CD4-positive, alpha-beta memory T cell (primary cell): ENCODE measurements at places on chromosomes 1 and 21.

DNA sequence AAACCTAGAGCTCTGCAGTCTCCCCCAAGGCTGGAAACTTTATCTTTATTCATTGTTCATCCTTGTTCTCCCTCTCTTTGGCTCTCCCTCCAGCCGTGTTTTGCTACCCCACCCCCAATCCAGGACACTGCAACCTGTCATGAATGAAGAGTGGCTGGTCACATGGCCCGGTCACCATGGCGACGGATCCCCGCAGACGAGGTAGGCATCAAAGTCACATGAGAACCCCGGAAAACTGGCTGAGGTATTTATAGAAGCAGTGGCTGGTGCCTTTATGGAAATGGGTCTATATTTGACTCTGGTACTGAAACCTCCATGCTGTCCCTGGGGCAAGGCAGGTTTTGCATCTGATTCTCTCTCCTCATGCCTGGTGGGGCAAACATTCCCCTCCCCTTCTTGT lies 13.4 kb upstream of the SLC6A17 start:
- H3K4me1 ChIP-seq, result peaks cover 5% of the 10 kb centered on the region
- peak; percentile 49 for DNase-seq
- no peak overlapping the region for H3K4me3 ChIP-seq
- H3K36me3 ChIP-seq, result no peaks in the 10 kb centered on the region

DNA sequence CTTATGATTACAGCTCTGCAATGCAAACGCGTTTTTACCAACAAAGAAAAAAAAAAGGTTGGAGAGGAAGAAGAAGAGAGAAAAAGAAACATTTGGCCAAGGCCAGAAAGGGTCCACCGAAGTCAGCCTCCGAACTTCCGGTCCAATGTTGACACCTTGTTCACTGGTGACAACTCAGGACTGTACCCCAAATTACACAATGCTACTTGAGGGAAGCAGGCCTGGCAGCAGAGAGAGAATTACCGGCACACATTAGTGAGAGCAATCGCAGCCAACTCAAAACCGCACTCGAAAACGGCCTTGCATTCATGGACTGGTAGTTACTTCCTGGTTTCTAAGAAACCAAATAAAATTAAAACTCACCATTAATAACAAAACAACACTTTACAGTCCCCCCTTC lies 652.5 kb downstream of the KIF26B start:
- no peaks in the 10 kb centered on the region for H3K36me3 ChIP-seq
- H3K27ac ChIP-seq, result no peak overlapping the region
- H3K4me3 ChIP-seq, result no peak overlapping the region
- H3K27me3 ChIP-seq, result no peaks in the 10 kb centered on the region
- H3K4me1 ChIP-seq, result no peaks in the 10 kb centered on the region

DNA sequence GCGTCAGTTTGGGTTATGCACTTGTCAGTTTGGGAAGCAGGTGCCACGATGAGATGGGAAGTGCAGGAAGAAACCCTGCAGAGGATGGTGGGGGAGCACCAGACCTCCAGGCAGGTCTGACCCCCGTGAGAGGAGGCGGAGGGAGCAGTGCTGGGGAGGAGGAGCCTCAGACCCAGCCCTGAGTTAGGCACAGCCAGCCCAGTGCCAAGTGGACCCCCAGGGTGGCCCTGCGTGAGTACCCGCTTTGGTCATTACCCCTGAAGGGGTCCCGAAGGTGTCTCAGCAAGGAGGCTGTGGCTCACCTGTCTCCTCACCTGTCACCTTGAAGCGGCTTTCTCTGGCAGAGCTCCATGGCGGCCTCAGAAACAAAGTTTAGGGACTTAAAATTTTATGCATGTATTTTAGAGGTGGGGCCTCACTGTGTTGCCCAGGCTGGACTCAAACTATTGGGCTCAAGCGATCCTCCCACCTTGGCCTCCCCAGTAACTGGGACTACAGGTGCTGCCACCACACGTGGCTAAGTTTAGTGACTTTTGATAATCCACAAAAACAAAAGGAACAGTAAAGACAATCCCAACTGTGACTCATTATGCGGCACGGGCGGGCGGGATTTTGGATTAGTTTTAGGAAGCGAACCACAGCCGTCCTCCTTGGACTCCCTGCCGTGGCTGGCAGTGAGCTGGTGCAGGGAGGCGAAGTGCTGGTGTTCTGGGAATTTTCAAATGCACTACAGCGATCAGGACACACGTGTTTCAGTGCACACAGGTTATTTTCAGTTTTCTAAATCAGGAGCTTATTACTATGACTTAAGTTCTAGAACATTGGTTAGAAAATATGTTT lies 4.7 kb downstream of the AGPAT3 start:
- peaks cover 45% of the 10 kb centered on the region for H3K4me1 ChIP-seq
- H3K36me3 ChIP-seq, result peaks cover 19% of the 10 kb centered on the region

- no peak overlapping the region for H3K27ac ChIP-seq
- DNase-seq, result no peak
- H3K4me1 ChIP-seq, result no peaks in the 10 kb centered on the region
- peaks cover 14% of the 10 kb centered on the region for H3K27me3 ChIP-seq
Observed at GRCh38 chr1:31183927-31184554, 55.6 kb downstream of the NKAIN1 start.

- no peak for DNase-seq
- no peaks in the 10 kb centered on the region for H3K27me3 ChIP-seq
- no peak overlapping the region for H3K27ac ChIP-seq
- H3K4me1 ChIP-seq, result peaks cover 8% of the 10 kb centered on the region
Observed at GRCh38 chr1:107950464-107950863, 14.5 kb downstream of the VAV3 start.

- no peak overlapping the region for H3K27ac ChIP-seq
- H3K27me3 ChIP-seq, result no peaks in the 10 kb centered on the region
- no peaks in the 10 kb centered on the region for H3K36me3 ChIP-seq
- no peaks in the 10 kb centered on the region for H3K4me1 ChIP-seq
Observed at GRCh38 chr1:118188411-118188810, 3.4 kb upstream of the SPAG17 start.

- no peak overlapping the region for H3K4me3 ChIP-seq
- H3K27ac ChIP-seq, result no peak overlapping the region
- no peaks in the 10 kb centered on the region for H3K36me3 ChIP-seq
Observed at GRCh38 chr21:37350472-37350871, 16.1 kb upstream of the DYRK1A start.

- H3K27me3 ChIP-seq, result no peaks in the 10 kb centered on the region
- H3K27ac ChIP-seq, result no peak overlapping the region
- no peaks in the 10 kb centered on the region for H3K36me3 ChIP-seq
- no peaks in the 10 kb centered on the region for H3K4me1 ChIP-seq
- DNase-seq, result no peak
- H3K4me3 ChIP-seq, result no peak overlapping the region
Observed at GRCh38 chr1:188719735-188720134, 1757.9 kb downstream of the BRINP3 start.

DNA sequence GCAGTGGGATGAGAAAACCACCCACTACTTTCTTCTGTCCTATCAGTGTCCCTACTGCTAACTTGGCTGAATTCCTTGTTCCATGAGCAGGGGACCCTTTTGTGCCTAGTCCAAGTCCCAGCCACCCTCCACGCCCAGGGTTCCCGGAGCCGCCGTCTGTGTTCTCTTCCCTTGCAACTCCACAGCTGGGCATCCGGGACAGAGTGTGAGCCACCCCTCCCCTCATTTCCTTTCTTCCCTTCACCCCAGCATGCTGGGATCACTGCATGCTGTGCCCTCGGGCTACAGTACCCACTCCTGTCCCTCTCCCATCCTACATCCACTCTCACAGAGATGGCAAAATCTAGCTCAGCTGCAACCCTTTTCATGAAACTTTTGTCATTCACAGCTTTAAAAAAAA lies 44.5 kb downstream of the PGBD5 start:
- no peaks in the 10 kb centered on the region for H3K27me3 ChIP-seq
- no peak overlapping the region for H3K4me3 ChIP-seq
- no peaks in the 10 kb centered on the region for H3K36me3 ChIP-seq
- H3K27ac ChIP-seq, result no peak overlapping the region
- H3K4me1 ChIP-seq, result no peaks in the 10 kb centered on the region
- DNase-seq, result no peak

DNA sequence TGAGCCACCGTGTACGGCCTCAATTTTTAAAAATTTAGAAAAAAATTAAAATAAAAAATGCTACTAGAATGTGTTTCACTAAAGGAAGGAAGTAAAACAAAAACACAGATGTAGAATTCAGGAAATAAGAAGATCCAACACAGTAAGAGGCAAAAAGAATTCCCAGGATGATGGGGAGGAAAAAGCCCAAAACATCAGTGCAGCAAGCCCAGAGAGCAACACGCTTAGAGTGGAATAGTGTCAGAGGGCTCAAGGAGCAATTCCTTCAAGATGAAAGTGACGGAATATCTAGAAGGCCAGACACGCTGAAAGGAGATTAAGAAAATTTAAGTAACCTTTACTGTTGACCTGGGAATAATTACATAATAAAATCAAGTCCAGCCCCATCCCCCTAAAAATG lies 80.4 kb downstream of the DAP3 start:
- H3K27me3 ChIP-seq, result no peaks in the 10 kb centered on the region
- DNase-seq, result no peak
- H3K4me1 ChIP-seq, result no peaks in the 10 kb centered on the region
- H3K36me3 ChIP-seq, result peaks cover 68% of the 10 kb centered on the region
- no peak overlapping the region for H3K27ac ChIP-seq

DNA sequence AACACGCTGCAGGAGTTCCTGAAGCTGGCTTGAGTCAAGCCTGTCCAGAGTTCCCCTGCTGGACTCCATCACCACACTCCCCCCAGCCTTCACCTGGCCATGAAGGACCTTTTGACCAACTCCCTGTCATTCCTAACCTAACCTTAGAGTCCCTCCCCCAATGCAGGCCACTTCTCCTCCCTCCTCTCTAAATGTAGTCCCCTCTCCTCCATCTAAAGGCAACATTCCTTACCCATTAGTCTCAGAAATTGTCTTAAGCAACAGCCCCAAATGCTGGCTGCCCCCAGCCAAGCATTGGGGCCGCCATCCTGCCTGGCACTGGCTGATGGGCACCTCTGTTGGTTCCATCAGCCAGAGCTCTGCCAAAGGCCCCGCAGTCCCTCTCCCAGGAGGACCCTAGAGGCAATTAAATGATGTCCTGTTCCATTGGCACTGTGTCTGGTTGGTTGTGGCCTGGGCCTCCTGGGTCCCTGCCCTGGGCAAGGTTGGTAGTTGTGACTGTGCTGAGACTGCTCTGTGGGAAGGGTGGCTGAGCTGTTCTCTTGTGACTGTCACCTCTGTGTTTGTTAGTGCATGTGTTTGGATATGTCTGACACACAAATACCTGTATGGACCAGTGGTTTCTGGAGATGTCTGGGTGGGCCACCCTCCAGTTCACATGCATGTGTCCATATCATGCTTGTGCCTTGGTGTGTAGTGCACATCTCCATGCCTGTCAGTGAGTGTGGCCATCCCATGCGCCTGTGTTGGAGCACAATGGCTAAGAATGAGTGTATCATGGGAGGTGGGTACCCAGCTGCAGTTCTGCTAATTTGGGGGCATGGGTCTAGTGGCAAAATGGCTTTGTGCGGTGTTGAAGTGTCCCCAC lies 1.4 kb downstream of the SH3BGRL3 start:
- H3K27me3 ChIP-seq, result no peaks in the 10 kb centered on the region
- H3K4me1 ChIP-seq, result peaks cover 94% of the 10 kb centered on the region
- peaks cover 12% of the 10 kb centered on the region for H3K36me3 ChIP-seq
- peak overlapping the region; percentile 92 for H3K4me3 ChIP-seq
- peak; percentile 8 for DNase-seq

GRCh38 chr1:190665045-190665444 lies 187.4 kb upstream of the BRINP3 start:
- no peak overlapping the region for H3K4me3 ChIP-seq
- H3K27ac ChIP-seq, result no peak overlapping the region
- no peaks in the 10 kb centered on the region for H3K36me3 ChIP-seq

DNA sequence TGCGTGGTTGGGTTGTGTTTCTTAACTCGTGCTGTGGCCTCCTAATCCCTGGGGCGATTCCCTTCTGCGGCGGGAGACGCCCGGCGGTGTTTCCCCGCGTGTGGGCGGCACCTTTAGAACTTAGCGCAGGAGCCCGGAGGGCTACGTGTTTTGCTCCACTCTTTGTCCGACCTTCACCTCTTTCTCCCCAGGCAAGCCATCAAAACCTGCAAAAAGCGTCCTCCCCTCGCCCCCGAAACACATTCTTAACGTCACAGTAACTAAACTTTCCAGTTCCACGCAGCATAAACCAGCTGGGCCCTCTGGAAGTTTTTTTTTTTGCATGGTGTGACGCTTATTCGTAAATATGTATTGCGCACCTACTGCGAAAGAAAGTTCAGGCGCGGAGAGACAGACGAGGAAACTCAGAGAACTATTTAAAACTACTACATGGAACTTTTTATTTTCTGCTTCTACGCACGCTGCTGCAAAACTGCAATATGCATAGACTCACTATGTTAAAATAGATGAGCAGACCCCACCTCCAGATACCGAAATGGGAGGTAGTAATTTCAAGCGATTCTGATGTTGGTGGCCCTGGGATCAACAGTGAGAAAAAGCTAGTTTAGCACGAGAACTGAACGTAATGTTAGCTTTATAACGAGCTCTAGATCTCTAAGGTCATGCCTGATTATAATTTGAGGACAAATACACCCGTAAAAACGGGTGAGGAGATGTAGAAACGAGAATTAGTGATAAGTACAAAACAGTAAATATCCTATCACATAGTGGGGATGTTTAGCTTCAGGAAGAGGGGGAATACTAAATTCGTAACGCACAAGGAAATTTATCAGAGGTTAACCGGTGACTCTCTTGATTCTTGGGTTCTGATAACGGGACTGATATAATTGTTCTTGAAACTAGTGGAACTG lies 920 bp downstream of the MTR start:
- no peak for DNase-seq
- H3K27me3 ChIP-seq, result no peaks in the 10 kb centered on the region
- H3K27ac ChIP-seq, result peak overlapping the region; percentile 99
- peaks cover 47% of the 10 kb centered on the region for H3K4me1 ChIP-seq

DNA sequence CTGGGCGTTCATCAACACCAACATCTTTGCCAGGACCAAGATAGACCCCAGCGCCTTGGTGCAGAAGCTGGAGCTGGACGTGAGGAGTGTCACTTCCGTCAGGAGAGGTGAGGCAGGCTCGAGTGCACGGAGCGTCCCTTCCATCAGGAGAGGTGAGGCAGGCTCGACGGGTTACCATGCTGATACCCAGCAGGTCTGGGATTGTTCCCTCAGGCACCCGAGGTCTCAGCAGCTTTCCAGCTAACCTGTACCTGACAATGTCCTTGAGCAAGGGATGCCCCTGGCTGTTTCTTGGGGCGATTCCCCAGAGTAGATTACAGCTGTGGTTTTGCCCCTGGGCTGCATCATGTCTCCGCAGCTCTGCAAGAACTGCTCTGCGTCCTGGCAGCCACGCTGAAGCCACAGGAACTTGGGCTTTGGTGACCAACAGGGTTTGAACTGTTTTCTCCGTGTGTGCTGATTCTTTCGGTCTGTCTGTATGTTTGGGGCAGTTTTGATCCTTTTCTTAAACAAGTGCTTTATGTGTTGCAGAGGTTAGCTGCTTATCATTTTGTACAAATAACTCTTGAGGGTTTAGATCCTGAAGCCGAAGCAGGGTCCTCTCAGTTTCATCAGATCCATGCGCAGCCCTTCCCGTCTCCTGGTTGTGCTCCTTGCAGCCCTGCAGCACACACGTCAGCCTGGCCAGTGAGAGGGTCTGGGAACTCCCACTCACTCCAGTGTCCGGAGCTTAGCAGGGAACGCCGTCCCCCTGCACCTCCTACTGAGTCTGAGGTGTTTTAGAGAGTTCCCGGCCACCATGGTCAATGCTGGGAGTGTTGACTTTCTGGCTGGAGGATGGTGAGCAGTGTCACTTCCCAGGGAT lies 4.1 kb downstream of the SLX9 start:
- no peak overlapping the region for H3K4me3 ChIP-seq
- DNase-seq, result no peak
- H3K27me3 ChIP-seq, result no peaks in the 10 kb centered on the region
- peaks cover 28% of the 10 kb centered on the region for H3K36me3 ChIP-seq
